ENCODE measurements at places on chromosomes 6 and 20.

- no peak for DNase-seq
These were observed 226.9 kb downstream of the TTLL2 start for GRCh38 chr6:167551628-167552257.

GRCh38 chr6:144767051-144767450 is 481.9 kb downstream of the UTRN start:
- DNase-seq = no peak

GRCh38 chr20:35240811-35241293 is 14.4 kb downstream of the MMP24 start:
- DNase-seq = no peak

GRCh38 chr6:126027601-126028000 is 41.3 kb downstream of the TRMT11 start:
- no peak for DNase-seq

DNA sequence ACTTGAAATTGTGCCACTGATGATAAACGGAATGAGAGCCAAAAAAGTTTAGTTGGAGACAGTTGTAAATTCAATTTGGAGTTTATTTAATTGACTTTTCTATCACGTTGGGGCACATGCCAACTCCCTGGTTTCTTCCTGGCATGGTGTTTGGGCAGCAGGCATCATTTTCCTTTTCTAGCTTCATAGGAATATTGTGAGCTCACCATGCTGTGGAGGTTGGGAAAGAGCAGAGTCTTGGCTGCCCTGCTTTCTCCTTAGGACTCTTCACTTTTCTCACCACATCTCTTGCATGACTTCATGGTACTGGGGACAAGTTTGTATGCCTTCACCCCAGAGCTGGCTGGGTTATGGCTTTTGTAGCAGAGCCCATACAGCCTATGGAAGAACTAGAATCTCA is 6.4 kb downstream of the SCAND1 start:
- DNase-seq = no peak

DNA sequence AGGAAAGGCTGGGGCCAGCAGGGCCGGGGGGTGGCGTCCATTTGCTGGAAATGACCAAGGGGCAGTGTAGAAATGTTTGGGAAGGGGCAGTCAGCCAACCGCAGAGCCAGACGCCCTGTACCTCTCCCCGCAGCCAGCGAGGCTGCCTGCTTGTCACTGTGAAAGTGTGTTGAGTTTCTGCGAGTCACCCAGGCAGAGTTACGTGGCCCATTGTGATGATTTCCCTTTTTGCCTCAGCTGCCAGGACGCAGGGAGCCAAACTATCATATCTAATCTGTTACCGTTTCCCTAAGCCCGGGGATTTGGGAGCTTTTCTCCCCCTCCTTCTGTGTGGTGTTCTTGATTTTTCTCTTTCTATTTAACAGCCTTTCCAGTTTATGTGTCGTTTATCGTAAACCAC is 67.9 kb upstream of the STX16 start:
- DNase-seq = no peak

GRCh38 chr20:57724610-57725405 is 15.0 kb upstream of the PMEPA1 start:
- no peak for DNase-seq

- DNase-seq = peak; percentile 2
These were observed 63.8 kb upstream of the TINAG start for GRCh38 chr6:54244430-54244829.

DNA sequence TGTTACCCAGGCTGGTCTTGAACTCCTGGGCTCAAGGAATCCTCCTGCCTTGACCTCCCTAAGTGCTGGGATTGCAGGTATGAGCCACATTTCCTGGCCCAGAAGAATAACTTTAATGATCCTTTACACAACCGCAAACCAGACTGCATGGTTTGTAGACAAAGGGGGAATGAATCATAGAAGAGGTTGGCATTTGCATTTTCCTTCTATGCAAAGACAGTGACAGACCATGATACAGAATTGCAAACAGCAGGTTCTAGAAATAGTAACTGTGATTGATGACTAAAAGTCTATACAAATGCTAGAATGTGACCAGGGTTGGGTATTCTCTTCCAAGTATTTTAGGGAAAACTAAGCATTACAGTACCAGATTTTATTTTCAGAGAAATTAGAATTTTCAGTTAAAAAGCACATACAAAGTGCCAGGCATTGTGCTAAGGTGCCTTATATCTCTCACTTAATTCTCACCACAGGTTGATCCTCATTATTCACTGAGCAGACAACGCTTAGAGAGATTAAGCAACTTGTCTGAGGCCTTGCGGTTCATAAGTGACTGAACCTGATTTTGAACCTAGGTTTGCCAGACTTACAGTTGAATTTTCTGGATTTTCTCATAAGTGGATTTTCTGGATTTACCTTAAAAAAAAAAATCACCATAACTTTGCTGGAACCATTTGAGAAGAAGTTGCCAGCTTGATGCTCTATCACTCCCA is 146.6 kb downstream of the ZFAND3 start:
- DNase-seq = no peak

DNA sequence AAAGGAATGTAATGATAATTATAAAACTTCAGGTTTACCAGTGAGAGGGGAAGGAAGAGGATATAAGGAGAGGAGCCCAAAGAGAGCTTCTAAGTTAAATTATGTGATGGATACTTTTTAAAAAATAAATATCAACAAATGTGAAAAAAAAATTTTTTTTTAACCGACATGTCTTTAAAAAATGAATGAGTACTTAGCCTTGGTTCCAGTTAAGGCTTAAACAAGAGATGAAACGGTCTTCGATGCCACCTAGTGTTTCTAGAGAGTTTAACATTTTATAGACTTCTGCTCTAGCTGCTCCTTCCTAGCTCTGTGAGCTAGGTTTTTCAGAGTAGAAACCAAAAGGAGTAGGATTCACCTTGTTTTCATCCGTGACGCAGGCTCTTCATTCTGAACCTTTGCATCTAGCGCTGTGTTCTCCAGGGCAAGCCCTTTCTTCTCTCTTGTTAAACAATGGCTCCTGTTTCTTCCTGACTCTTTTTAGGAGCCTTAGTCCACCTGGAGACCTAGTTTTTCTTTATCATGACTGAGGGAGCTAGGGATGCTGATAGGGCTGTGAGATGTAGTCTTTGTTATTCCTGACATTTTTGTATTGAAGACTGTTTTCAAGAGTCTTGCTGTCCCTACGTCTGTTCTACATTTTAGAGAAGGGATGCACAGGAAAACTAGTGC is 42.4 kb upstream of the GNRH2 start:
- DNase-seq = peak; percentile 65

DNA sequence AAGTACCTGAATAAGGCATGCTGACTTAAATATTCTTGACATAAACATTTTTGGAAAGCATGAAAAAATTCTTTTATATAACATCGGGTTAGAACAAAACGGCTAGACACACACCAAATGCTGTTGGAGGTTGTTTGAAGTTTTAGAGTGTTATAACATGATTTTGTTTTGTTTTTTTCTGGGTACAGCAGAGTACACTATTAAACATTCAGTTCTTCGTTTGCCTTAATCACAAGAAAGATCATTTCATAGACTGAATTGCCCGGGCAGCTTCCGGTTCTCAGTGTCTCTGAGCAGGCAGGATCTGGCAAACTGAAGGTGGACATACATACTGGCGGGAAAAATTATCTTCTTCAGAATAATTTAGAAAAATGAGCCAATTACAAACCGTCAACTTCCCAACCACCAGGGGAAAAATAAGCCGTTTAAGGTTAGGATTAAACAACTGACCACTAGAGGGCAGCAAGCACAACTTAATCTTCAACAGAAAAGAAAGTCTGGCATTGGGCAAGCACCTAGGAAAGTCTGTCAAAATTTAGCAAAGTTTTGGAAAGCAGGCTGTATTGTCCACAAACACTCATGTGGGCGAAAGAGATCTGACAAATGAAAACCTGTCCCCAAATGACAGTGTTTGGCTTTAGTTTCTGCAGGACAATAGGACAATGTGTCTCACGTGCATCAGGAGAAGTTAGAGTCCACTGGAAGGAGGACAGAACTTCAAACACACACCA is 15.0 kb downstream of the ZNF217 start:
- peak; percentile 85 for DNase-seq

- DNase-seq = no peak
These were observed 65.9 kb downstream of the CEBPB start for GRCh38 chr20:50256577-50256976.

DNA sequence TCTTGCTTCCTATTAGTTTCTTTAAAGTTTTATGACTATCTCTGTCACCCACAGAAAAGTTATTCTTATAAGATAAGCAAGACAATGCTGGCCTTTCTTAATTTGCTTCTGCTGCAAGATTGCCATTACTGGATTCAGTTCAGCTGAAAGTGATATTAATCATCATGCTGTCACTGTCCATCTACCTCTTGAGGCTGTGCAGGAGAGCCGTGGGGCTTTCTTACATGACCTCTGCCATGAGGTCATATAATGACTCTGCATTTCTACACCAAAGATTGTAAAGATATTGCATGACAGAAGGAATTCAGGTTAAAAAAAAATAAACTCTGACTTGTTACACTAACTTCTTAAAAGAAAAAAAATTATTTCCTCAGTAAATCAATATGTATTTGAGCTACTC is 106.9 kb downstream of the TRDN start:
- DNase-seq = no peak

DNA sequence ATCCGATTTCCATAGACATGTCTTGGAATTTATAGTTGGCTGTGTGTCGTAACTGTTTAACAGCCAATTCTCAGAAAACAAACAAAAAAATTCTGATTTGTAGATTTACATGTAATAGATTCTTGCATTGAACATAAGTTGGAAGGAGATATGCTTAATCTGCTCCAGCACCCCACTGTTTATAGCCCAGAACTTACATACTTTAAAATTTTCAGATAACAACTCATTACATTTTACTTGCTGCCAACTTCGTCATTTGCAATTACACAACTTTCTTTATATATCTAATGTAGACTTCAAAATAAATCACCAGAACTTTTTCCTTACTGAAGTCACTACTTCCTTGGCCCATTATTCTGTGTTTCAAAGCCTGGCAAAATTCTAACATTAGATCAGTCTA is 472.3 kb upstream of the EYS start:
- no peak for DNase-seq

DNA sequence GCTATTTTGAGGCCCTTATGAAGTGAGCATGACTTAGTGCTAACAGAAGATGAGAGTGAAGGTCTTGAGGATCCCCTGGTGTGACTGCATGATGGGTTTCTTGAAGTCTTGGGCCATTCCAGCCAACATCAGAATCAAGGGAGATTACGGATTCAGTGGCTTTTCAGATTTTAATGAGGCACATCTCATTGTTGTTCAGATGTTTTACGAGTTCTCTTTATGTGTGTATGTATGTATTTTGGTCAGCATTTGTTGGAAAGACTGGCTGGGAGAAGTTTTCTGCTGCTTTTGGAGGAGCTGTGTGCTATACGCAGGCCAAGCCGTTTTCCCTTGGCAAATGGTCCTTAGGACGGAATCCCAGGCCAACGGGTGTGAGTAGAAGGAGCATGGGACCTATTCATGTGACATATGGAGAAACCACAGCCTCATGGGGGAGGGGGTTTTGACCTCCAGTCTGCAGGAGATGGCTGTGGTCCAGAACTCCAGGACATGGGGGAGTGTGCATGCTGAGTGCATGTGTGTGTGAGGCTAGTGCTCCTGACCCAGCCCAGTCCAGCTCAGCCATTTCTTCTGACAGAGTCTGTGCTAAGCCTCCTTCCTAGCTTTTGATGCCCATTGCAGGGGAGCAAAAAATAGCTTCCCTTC is 35.3 kb downstream of the CHMP4B start:
- DNase-seq = no peak

DNA sequence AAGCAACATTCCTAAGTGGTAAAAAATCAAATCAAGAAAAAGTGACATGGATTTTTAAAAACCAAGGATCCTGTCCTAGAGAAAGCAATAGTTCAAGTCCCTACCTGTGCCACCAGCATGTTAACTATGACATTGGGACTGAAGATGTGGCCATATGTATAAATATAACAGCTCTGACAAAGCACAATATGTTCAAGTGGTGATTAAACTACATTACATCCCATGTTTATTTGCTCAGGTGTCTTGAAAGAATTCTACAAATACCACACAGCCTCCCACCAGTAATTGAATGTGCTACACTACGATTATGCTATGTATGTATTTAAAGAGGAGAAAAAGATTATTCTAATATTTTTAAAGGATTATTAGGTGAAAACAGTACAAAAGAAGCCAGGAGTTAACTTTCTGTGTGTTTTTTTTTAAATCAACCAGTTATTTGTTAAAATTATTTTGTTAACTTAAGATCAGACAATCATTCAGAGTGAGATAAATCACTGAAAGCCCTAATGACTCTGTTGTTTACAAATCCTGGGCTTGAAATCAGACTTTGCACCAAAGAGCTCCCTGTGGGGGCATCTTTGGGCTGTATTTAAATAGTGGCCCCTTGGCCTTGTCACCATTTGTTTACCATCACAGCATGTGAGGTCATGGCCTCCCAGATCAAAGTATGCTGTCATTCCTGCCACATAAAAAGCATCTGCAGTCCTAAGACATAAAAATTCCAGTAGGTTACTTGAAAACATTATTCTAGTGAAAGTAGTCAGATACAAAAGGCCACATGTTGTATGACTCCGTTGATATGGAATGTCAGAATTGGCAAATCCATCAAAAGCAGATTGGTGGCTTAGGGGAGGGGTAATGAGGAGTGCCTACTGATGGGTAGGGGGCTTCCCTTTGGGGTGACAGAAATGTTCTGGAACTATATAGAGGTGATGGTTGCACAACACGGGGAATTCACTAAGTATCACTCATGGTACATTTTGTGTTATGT is 17.1 kb downstream of the TTLL2 start:
- DNase-seq = no peak

GRCh38 chr6:170048615-170049256 is 242.1 kb downstream of the DLL1 start:
- DNase-seq = no peak

- no peak for DNase-seq
These were observed 4.7 kb upstream of the ADGRG6 start for GRCh38 chr6:142296975-142297604.

DNA sequence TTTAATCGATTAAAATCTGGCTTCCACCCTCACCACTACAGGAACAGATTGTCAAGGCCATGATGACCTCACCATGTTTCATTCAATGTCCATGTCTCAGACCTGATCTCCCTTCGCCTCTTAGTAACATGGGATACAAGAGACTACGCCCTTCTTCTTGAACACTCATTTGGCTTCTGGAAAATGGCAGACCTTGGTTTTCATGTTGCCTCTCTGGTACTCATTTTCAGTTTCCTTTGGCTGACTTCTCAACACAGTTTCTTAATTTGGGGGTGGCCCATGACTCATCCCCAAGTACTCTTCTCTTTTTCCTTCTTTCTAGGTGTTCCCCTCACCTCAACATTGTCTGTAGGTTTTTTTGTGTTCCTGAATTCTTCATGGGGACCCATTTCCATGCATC is 22.7 kb downstream of the TMX4 start:
- peak; percentile 10 for DNase-seq

GRCh38 chr6:35461270-35461669 is 6.9 kb upstream of the RPL10A start:
- no peak for DNase-seq

- DNase-seq = peak; percentile 27
These were observed 63.0 kb upstream of the EYA2 start for GRCh38 chr20:46831633-46832011.

- no peak for DNase-seq
These were observed 44.1 kb upstream of the TXNDC5 start for GRCh38 chr6:7954477-7955200.

Data from activated CD4-positive, alpha-beta T cell treated with anti-CD3 and anti-CD28 coated beads, Interleukin-2, Interleukin-6, amounts not matched to agents 100 ng/mL and 50 ng/mL, durations not matched to agents 16 hours and 8 hours (primary cell).